PC-9 (cell line): ENCODE measurements at places on chromosomes 12 and 14. TPM values are rescaled to one million over a fixed set of nuclear protein-coding genes. Genes with fewer than 3 reads are reported as not detected.

GRCh38 chr14:86540636-86541247, 1010.8 kb downstream of the FLRT2 start:
- no peaks in the 10 kb centered on the region for H3K27me3 ChIP-seq
- no peak for DNase-seq
- H3K4me1 ChIP-seq: no peaks in the 10 kb centered on the region
- H3K4me3 ChIP-seq: no peak overlapping the region
- H3K36me3 ChIP-seq: no peaks in the 10 kb centered on the region
- no peak overlapping the region for H3K27ac ChIP-seq

The JPH4 gene
- total RNA-seq: not detected in 2 replicates

The ESYT1 gene
- 46.1 and 52.2 TPM in 2 replicates for total RNA-seq

DNA sequence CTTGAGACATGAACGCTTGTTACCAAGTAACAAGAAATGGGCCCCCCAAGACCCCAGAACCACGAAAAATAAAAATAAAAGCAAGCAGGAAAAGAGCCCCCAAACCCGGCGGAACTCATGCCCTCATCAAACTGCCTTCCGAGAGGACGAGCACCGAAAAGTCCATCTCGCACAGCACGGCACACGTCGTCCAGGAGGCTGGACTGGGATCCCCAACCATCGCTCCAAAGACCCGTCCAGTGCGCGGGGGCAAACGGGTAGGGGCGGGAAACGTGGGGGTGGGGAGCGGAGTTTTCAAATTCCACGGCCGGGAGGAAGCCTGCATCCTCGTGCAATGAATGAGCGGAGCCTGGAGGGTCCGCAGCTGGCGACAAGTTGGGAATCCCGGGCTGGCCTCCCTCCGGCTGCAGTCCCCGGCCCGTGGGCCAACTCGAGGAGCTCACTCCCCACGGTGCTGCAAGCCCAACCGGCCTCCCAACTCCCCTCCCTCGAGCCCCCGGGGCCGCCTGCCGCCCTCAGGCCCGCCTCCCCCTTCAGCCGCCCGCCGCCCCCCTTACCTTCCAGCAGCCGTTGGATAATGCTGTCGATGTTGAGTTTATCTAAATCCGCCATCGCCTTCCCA, 484 bp downstream of the PPP1CC start:
- H3K27me3 ChIP-seq: no peaks in the 10 kb centered on the region
- peak overlapping the region; percentile 70 for H3K27ac ChIP-seq
- DNase-seq: no peak
- H3K36me3 ChIP-seq: peaks cover 8% of the 10 kb centered on the region; the same call in 1 of the 2 replicates
- H3K4me3 ChIP-seq: peak overlapping the region; percentile 66

- no peaks in the 10 kb centered on the region; the same call in 1 of the 2 replicates for H3K4me1 ChIP-seq
- H3K27me3 ChIP-seq: no peaks in the 10 kb centered on the region
These were observed 96.2 kb upstream of the BMP4 start for GRCh38 chr14:54052696-54053385.

- DNase-seq: no peak
- H3K36me3 ChIP-seq: peaks cover 54% of the 10 kb centered on the region
- no peaks in the 10 kb centered on the region for H3K4me1 ChIP-seq
- no peaks in the 10 kb centered on the region for H3K27me3 ChIP-seq
- H3K27ac ChIP-seq: no peak overlapping the region
These were observed 93.9 kb downstream of the PLBD1 start for GRCh38 chr12:14473707-14474287.

The GSC gene
- not detected in 2 replicates for total RNA-seq
